ENCODE measurements at places on chromosomes 2 and 18.

GRCh38 chr2:176763851-176764404 is 448.7 kb upstream of the HNRNPA3 start:
- no peak for DNase-seq

- no peak for DNase-seq
These were observed 1077.9 kb upstream of the ZEB2 start for GRCh38 chr2:145597809-145598208.

- DNase-seq: no peak
These were observed 507 bp downstream of the CNNM4 start for GRCh38 chr2:96760986-96761832.

GRCh38 chr2:58911877-58912276 is 670.8 kb upstream of the FANCL start:
- no peak for DNase-seq

- no peak for DNase-seq
These were observed 67.4 kb downstream of the BIN1 start for GRCh38 chr2:127039387-127040031.

- no peak for DNase-seq
These were observed 173.0 kb upstream of the STK17B start for GRCh38 chr2:196344397-196344796.

DNA sequence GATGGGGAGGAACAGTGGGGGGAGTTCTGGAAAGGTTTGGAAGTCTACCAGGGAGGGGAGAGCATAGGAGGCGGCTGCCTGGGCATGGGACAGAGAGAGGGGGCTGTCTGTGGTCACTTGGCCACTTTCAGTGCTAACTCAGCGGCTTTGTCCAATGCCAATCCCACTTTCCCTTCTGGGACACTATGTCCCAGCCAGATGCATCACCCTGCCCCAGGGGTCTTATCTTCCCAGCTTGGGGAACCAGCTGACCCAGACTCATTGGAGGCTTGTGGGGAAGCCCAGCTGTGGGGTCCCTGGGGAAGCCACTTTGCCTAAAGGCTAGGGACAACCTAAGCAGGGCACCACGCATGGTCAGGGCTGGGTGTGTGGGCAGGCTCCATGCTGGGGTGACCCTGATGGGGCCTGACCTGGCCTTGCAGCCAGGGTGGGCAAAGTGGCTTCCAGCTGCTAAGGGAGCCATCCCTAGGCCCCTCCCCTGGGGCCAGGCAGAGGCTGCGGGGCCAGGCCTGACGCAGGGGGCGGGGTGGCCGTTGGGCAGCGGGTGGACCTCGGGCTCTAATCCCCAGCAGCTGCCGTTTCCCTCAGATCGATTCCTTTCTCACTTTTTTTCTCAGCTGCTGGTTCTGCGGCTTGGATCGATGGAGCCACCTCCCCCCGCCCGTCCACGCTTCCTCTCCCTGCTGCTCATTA is 1.6 kb upstream of the ASIC4 start:
- DNase-seq: no peak
